Smooth muscle cell of the brain vasculature (primary cell): ENCODE measurements at places on chromosomes 16 and 17.

DNA sequence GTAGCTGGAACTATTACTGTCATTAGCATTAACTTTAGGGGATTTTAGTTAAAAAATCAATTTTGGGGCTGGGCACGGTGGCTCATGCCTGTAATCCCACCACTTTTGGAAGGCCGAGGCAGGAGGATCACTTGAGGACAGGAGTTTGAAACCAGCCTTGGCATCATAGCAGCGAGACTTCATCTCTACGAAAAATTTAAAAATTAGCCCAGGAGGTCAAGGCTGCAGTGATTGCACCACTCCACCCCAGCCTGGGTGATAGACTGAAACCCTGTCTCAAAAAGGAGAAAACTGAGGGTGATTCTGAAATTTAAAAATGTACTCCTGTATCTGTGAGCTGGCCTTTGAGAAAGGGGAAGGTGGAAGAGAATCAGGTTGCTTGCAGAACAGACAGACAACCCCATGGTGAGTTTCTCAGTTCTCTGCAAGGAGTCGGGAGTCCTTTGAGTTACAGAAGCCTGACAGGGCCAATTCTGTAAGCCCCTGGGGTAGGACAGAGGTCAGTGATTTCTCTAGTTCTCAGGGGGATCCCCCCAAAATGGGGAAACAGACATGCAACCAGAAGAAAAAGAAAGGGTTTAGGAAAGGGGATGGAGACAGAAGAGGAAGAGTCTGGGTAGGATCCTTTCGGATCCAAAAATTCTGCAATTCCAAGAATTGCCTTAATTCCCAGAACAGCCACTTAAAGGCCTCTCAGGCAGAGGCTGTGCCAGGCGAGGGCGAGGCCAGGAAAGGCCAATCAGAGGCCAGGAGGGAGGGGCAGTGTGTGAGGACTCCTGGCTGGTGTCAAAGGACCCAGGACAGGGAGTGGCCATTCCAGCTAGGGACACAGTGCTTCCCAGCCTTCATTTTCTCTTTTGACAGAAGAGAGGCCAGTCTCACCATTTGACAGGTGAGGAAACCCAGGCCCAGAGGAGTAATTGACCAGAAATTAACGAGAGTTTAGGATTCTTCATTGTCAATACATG, 6.7 kb downstream of the NUPR1 start:
- no peak for DNase-seq

DNA sequence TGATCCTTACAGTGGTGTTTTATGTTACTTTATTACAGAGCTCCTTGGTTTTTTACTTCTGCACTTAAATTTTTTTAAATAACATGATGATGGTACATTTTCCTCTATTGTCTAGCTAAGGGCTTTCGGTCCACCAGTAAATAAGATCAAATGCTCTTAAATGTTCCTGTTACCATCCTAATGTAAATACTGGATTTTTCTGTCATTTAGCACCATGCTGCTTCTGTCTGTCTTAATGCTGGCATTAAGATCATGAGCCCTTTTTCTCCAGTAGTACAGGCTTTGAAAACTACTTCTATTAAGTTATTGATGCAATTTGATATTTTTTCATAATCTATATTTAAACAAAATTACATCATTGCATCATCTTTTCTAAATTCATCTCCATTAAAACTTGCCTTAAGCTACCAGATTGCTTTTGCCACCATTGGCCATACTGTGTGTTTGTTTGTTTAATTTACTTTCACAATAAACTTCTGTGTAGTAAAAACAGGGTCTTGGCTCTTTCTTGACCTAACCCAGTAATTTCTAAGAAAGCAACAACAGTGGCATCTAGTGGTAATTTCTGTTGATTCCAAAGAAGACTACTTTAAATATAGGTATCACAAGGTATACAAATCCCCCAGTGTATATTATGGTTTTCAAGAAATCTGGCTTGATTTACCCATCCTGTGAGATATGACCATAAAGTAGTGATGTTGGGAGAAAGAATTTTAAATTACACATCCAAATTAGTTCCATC, 9.0 kb upstream of the PHAF1 start:
- no peak for DNase-seq

DNA sequence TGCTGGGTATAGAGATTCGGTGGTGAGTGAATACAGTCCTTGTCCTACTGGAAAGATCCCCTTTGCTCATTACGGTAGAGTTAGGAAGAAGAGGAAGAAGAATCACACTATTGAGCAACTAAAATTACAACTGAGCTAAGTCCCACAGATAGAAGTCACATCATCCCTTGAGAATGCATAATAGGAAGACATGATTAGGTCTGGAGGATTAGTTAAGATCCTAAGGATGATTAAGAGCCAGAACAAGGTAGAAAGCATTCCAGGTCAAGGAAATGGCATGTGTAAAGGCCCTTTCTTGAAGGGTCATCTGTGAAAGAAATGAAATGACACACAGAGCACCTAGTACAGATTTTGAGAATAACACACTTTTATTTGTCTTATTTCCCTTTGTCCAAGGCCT, 503.5 kb downstream of the HAPSTR1 start:
- DNase-seq = no peak

DNA sequence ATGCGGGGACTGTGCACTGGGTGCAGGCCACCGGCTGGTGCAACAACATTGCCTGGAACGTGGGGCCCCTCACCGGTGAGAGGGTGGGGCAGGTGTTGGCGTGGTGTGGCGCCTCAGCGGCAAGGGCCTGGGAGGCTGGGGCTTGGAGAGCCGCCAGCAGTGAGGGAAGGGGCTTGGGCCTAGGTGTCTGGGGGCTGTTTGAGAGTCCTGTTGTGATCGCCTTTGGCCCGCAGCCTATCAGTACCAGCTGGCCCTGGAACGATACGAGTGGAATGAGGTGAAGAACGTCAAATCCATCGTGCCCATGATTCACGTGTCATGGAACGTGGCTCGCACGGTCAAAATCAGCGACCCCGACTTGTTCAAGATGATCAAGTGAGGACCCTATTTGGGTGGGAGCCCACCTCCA, 2.6 kb upstream of the TMEM88 start:
- DNase-seq = no peak

DNA sequence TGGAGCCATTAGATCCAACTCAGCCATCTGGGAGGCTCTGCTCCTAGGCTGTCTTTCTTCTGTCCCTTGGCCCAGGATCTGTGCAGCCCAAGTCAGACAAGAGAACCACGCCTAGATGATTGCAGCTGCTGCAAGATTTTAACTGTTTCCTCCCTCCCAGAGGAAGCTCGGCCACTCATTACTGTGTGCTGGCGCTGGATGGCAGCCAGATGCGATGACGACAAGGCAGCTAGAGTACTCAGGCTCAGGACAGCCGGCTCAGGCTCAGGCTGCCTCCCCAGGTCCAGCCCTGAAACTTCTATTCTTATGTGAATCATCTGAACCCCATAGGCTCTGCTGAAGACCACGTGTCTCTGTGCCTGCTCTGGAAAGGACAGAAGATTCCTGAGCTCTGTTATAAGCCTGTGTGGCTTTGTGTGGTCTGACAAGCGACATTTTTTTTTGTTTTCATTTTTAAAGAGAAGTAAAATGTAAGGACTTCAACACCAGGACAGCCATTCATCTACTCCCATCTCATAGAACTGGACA, 32.1 kb upstream of the FBXW10B start:
- DNase-seq = peak; percentile 89

GRCh38 chr17:36705874-36706731, 104.7 kb downstream of the MRM1 start:
- DNase-seq = no peak

DNA sequence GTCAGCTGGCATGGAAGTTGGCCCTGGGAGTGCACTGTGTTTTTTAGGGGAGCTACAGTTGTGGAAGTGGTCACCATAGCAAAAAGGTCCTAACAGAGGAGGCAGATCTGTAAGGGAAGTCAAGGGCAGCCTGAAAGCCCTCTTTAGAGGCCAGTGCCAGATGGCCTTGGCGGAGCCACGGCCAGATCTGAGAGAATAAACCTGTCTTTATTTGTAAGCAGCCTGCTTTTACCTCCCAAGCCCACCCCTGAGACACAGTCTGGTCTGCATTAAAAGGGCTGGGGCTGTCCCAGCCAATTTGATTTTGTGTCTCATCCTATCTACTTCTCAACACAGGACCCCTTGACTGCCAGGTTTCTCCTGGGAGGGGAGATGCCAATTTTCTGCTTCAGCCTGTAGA, 51.0 kb upstream of the NOL11 start:
- DNase-seq = no peak

- no peak for DNase-seq
Measured at GRCh38 chr17:63701456-63701820, 1.5 kb upstream of the LIMD2 start.

- peak; percentile 28 for DNase-seq
Measured at GRCh38 chr16:67181346-67181745, 2.4 kb downstream of the MATCAP1 start.

DNA sequence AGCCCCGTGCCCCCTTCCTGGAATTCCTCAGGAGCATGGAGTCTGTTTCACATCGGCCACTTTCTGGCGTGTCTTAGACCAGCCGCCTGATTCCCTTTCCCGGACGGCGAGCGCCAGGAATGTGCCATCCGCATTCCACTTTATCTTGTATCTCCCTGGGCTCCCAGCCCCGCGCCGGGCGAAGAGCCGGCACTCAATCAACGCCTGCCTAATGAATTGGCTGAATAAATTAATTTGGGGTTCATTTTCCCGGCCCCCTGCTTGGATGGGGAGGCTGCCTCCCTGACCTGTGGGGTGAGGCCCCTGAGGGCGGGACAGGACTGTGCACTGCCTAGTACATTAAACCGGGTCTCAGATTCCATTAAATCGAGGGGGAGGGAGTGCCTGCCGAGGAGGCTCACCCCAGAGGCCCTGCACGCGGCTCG, 282.3 kb upstream of the TNRC6C start:
- DNase-seq = no peak

GRCh38 chr17:27353461-27354050, 59.6 kb downstream of the WSB1 start:
- peak; percentile 84 for DNase-seq
